ENCODE measurements at places on chromosomes 4 and X. TPM values are rescaled to one million over a fixed set of nuclear protein-coding genes. Genes with fewer than 3 reads are reported as not detected.

- H3K27ac ChIP-seq, result no peak overlapping the region
- no peak for DNase-seq
- no peaks in the 10 kb centered on the region for H3K27me3 ChIP-seq
- no peak overlapping the region for H3K4me3 ChIP-seq
- H3K4me1 ChIP-seq, result peaks cover 35% of the 10 kb centered on the region
Observed at GRCh38 chr4:119110121-119110520, 25.5 kb upstream of the MYOZ2 start.

DNA sequence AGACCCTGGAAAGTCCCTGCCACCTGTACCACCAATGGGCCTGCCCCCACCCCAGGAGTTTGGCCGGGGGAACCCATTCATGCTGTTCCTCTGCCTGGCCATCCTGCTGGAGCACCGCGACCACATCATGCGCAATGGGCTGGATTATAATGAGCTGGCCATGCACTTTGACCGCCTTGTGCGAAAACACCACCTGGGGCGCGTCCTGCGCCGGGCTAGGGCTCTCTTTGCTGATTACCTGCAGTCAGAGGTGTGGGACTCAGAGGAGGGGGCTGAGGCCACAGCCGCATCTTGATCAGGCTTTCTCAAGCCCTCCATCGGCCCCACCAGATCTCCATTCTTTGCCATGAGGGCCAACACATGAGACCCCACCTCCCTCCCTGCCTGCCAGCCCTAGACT is 13.6 kb upstream of the RBM3 start:
- no peaks in the 10 kb centered on the region for H3K27me3 ChIP-seq
- peaks cover 21% of the 10 kb centered on the region for H3K36me3 ChIP-seq
- no peak for DNase-seq
- H3K4me1 ChIP-seq, result peaks cover 12% of the 10 kb centered on the region
- no peak overlapping the region for H3K27ac ChIP-seq

DNA sequence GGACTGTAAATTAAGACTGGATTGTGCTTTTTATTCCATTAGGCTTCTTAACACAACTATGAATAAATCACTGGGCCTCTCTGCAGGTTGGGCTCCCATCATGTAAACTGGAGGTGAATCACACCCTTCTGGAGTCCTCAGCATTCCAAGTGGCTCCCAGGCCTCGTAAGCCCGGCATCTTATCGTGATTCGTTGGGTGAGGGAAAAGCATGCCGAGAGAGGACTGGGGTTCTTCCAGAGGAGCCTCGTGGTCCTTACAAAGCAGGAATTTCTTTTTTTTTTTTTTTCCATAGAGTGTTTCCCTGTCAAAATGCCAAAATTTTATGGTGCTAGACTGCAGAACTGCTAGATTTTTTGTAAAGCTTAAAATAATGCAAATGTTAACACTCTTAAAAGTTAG is 20.0 kb downstream of the CLDN22 start:
- no peak overlapping the region for H3K27ac ChIP-seq
- no peaks in the 10 kb centered on the region for H3K27me3 ChIP-seq
- DNase-seq, result no peak
- peaks cover 8% of the 10 kb centered on the region for H3K4me1 ChIP-seq
- peaks cover 33% of the 10 kb centered on the region for H3K36me3 ChIP-seq

GRCh38 chr4:48065587-48066052 is 49.0 kb downstream of the NIPAL1 start:
- no peaks in the 10 kb centered on the region for H3K27me3 ChIP-seq
- H3K36me3 ChIP-seq, result no peaks in the 10 kb centered on the region
- H3K4me3 ChIP-seq, result no peak overlapping the region
- DNase-seq, result no peak
- no peak overlapping the region for H3K27ac ChIP-seq

GRCh38 chr4:137647375-137647774 is 115.1 kb upstream of the PCDH18 start:
- no peak for DNase-seq
- no peak overlapping the region for H3K27ac ChIP-seq
- H3K36me3 ChIP-seq, result no peaks in the 10 kb centered on the region
- H3K4me1 ChIP-seq, result peaks cover 3% of the 10 kb centered on the region
- no peaks in the 10 kb centered on the region for H3K27me3 ChIP-seq

- no peaks in the 10 kb centered on the region for H3K36me3 ChIP-seq
- no peak for DNase-seq
- no peaks in the 10 kb centered on the region for H3K27me3 ChIP-seq
- H3K4me1 ChIP-seq, result peaks cover 28% of the 10 kb centered on the region
Observed at GRCh38 chr4:10180927-10181744, 64.5 kb upstream of the WDR1 start.

- no peaks in the 10 kb centered on the region for H3K27me3 ChIP-seq
- no peak for DNase-seq
- H3K4me3 ChIP-seq, result no peak overlapping the region
Observed at GRCh38 chrX:95628796-95629195, 1055.8 kb upstream of the DIAPH2 start.

GRCh38 chr4:155032521-155033229 is 175.8 kb upstream of the NPY2R start:
- H3K4me1 ChIP-seq, result no peaks in the 10 kb centered on the region
- H3K27ac ChIP-seq, result no peak overlapping the region
- H3K4me3 ChIP-seq, result no peak overlapping the region
- no peak for DNase-seq

- no peaks in the 10 kb centered on the region for H3K27me3 ChIP-seq
- no peaks in the 10 kb centered on the region for H3K36me3 ChIP-seq
- H3K4me1 ChIP-seq, result peaks cover 61% of the 10 kb centered on the region
- H3K4me3 ChIP-seq, result no peak overlapping the region
- H3K27ac ChIP-seq, result peak overlapping the region; percentile 70
- no peak for DNase-seq
Observed at GRCh38 chr4:158004101-158004500, 168.7 kb downstream of the GASK1B start.

DNA sequence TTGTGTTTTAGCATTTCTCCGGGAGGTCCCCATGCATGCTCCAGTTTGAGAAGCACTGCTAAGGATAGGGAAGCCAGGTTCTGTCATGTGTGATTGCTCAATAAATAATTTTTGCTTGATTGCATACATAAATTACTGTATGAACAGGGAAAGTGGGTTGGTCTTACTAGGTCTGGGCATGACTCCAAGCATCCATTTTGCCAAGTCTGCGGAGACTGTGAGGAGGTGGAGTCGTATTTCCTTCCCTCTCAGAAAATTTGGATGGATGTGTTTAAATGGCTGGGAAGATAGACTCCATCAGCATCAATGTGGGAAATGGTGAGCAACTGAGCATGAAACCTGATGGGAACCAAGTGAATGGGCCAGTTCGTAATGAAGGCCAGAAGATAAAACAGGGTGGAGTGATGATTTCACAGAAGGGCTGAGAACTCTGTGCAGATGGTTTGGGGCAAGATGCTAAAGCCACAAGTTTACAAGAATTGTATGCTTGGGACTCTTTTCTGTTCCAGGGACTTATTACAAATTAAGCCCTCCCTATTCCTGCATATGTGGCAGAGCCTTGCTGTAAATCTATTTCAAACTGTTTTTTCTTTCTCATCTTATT is 84.1 kb downstream of the NHS start:
- peak; percentile 15 for DNase-seq
- no peak overlapping the region for H3K4me3 ChIP-seq
- H3K4me1 ChIP-seq, result no peaks in the 10 kb centered on the region
- H3K36me3 ChIP-seq, result no peaks in the 10 kb centered on the region
- no peak overlapping the region for H3K27ac ChIP-seq

DNA sequence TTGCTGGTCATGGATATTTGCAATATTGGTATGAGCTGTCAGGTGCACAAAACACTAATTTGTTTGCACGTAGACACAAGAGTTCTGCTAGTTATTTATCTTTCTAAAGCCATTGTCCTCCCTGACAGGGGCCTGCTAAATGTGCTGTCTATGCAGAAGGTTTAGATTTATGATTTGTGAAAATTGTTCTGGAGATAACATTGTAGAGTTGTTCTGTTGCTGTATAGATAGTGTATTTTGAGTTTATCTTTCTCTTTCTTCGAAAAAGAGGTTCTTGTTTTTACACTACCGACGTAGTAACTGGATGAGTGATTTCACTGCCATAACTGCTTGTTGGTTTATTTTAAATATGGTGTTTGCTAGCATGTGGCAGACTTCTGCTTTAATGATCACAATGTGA is 28.5 kb upstream of the FGG start:
- H3K27me3 ChIP-seq, result peaks cover 8% of the 10 kb centered on the region
- no peaks in the 10 kb centered on the region for H3K4me1 ChIP-seq
- no peak overlapping the region for H3K4me3 ChIP-seq
- DNase-seq, result no peak
- no peak overlapping the region for H3K27ac ChIP-seq
- H3K36me3 ChIP-seq, result no peaks in the 10 kb centered on the region

DNA sequence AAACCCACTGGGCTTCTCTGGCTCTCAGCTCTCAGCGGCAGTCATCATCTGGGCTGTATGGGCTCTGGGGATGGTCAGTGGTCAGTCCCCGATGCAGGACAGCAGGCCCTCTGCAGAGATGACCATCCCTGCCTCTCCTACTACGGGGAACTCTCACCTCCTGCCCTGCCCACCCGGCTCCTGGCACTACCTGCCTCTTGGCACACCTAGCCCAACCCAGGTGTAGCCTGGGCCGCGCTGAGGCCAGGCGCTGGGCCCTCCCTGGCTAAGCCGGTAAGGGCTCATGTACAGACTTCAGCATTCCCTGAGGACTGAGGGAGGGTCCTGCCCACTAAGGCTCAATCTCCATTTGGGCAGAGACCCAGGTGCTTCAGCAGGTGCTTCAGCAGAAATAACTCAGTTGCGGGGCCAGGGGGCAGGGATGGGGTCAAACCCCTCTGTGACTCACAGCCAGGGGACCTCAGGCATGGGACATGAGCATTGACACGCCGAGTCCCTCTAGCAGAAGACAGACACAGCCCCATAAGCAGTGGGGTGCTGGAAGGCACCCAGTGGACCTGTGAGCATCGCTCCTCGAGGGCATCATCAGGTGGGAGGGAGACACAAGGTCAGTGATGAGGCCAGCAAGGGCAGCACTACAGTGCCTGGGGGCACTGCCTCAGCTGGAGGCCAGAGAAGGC is 71.0 kb downstream of the ACOX3 start:
- H3K4me3 ChIP-seq, result no peak overlapping the region
- DNase-seq, result no peak
- peaks cover 32% of the 10 kb centered on the region for H3K4me1 ChIP-seq

GRCh38 chr4:109735566-109736365 is 5.9 kb upstream of the PLA2G12A start:
- no peak overlapping the region for H3K27ac ChIP-seq
- H3K36me3 ChIP-seq, result no peaks in the 10 kb centered on the region
- DNase-seq, result no peak
- peaks cover under 1% of the 10 kb centered on the region for H3K4me1 ChIP-seq
- H3K4me3 ChIP-seq, result no peak overlapping the region

DNA sequence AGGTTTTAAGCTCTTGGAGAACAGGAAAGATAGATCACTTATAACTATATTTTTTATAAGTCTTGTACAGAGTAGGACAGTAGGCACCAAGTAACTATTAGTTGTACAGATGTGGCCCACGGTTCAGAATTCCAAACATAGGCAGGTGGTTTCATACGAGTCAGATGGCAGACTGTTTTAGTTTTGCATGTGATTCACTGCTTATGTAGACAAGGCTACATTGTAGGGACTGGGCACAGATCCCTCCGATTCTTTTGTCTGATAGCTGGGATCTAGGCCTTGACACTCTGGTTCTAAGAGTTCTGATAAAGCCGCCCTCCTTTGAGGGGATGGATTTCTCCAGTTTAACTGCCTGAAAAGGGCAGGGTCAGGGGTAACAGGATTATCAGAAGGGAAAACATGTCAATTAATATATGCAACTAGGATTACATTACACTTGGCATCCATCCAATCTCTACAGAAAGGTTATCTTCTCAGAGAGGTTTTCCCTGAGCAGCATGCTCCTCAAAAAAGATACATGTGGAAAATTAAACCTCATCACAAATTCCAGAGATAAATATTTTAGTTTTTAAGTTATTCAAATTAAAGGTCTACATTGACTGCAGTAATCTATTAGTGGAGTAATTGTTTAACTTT is 87.8 kb downstream of the SPRY1 start:
- no peak overlapping the region for H3K27ac ChIP-seq
- H3K4me1 ChIP-seq, result no peaks in the 10 kb centered on the region
- H3K36me3 ChIP-seq, result no peaks in the 10 kb centered on the region
- H3K27me3 ChIP-seq, result no peaks in the 10 kb centered on the region
- no peak overlapping the region for H3K4me3 ChIP-seq

GRCh38 chr4:40255393-40256281 is 58.8 kb downstream of the RHOH start:
- H3K4me1 ChIP-seq, result no peaks in the 10 kb centered on the region
- H3K4me3 ChIP-seq, result no peak overlapping the region
- peaks cover 12% of the 10 kb centered on the region for H3K27me3 ChIP-seq

DNA sequence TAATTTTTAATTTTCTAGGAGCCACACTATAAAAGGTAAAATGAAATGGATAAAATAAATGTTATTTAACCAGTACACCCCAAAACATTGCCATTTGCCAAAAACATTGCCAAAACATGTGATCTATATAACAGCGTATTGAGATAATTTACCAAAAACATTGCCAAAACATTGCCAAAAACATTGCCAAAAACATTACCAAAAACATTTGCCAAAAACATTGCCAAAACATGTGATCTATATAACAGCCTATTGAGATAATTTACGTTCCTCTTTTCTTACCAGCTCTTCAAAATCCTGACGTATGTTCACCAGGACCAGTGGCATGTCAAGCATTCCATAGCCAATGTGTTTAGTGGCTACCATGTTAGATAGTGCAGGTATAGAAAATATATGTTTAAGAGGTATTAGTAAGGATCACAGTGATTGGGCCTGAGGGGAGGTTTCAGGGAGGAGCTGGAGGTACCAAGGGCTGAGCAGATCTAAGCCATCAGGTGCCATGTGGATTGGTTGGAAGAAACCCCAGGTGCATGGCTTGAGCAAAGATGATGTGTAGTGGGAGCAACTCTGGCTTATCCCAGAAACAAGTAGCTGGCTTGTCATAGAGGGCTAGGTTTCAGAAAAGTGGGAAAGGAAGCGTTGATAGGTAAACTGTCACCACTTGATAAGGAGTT is 42.6 kb downstream of the RAPGEF2 start:
- no peak overlapping the region for H3K27ac ChIP-seq
- H3K36me3 ChIP-seq, result no peaks in the 10 kb centered on the region
- H3K4me3 ChIP-seq, result no peak overlapping the region
- peaks cover 100% of the 10 kb centered on the region for H3K4me1 ChIP-seq
- no peaks in the 10 kb centered on the region for H3K27me3 ChIP-seq

GRCh38 chrX:47456080-47456479 is 26.9 kb downstream of the ZNF41 start:
- no peak overlapping the region for H3K4me3 ChIP-seq
- no peaks in the 10 kb centered on the region for H3K27me3 ChIP-seq
- no peak overlapping the region for H3K27ac ChIP-seq
- H3K4me1 ChIP-seq, result peaks cover 9% of the 10 kb centered on the region
- DNase-seq, result peak; percentile 30
- H3K36me3 ChIP-seq, result peaks cover 45% of the 10 kb centered on the region

AFF2 gene
- 0.27 TPM for total RNA-seq

ZFYVE28 gene
- 5.6 TPM for total RNA-seq

GAGE12F gene
- not detected for total RNA-seq

CCKAR gene
- not detected for total RNA-seq

IGFBP7 gene
- 698 TPM for total RNA-seq

HOPX gene
- total RNA-seq, result 21.3 TPM

NEUROG2 gene
- not detected for total RNA-seq

MAGT1 gene
- total RNA-seq, result 54.3 TPM

Measured in left ventricle myocardium inferior (tissue), 1 donor.